ENCODE measurements at places on chromosomes 12 and 14.
A peak's percentile ranks its signal among the peaks of the same experiment; 100 is the strongest.

DNA sequence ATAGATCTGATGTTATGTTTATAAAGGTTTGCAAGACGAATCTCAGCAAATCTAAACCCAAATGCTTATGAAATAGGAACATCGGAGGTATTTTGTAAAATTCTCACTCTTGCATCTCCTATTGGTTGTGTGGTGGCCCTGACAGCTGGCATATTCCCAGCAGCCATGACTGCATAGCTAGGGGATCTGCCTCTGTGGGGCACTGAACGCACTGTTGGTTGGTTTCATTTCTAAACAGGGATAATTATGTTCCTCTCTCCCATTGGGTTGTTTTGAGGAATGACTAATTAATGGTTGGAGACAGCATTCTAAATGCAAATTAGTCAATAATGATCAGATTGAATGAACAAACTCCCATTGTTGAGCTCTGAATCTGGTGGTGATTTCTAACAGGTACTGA is 2.7 kb upstream of the BEST3 start:
- no peak for DNase-seq

- no peak for DNase-seq
Observed at GRCh38 chr12:106211973-106212372, 35.8 kb downstream of the CKAP4 start.

GRCh38 chr14:101019541-101019940 is 116.0 kb upstream of the RTL1 start:
- no peak for DNase-seq

GRCh38 chr12:122527478-122527944 is 462 bp downstream of the KNTC1 start:
- peak; percentile 10 for DNase-seq

- DNase-seq, result no peak
Observed at GRCh38 chr14:64788706-64789105, 84.5 kb downstream of the PLEKHG3 start.

DNA sequence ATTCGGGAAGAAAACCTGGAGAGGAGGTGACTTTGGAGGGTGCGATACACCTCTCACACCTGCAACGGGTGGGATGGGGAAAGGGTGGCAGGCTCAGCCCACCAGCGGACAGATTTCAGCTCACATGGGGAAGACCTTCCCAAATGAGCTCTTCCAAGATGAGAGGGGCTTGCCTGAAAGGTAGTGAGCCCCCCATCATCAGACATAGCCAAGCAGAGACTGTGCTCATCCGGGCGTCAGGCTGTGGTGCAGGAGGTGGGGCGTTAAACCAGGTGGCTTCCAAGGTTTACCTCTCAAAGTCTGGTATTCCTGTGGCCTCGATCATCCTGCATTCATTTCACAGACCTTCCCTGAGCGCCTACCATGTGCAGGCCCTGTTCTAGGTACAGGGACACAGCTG is 105.4 kb upstream of the FKBP4 start:
- no peak for DNase-seq

- DNase-seq, result no peak
Observed at GRCh38 chr12:19710811-19711793, 271.8 kb downstream of the AEBP2 start.

Data from GDM1 (cell line).